ENCODE measurements at places on chromosomes 4 and X.

DNA sequence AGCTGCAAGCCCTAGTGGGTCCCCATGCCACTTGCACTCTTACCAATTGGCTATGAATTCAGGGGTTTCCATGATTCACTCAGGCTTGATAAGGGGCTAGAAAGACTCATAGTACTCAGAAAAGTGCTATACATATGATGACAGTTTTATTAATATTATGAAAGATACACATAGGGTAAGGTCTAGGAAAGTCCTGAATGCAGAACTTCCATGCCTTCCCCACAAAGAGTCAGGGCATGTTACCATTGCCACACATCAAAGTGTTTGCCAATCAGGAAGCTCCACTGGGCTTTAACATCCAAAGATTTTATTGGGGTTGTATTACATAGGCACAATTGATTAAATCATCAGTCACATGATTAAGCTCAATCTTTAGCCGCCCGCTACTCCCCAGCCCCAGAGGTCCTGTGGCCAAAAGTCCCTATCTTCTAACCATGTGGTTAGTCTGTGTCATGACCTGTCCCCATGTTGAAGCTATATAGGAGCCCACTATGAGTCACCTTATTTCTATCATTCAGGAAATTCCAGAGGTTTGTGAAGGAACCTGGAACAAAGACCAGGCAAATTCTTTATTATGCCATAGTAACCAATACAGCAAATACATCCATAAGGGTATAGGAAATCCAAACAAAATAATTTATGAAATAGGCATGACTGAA lies 635.6 kb downstream of the STPG2 start:
- DNase-seq, result no peak

- DNase-seq, result no peak
Measured at GRCh38 chr4:151860561-151861093, 99.8 kb upstream of the GATB start.

- no peak for DNase-seq
Measured at GRCh38 chr4:105022811-105023667, 123.6 kb upstream of the TET2 start.

DNA sequence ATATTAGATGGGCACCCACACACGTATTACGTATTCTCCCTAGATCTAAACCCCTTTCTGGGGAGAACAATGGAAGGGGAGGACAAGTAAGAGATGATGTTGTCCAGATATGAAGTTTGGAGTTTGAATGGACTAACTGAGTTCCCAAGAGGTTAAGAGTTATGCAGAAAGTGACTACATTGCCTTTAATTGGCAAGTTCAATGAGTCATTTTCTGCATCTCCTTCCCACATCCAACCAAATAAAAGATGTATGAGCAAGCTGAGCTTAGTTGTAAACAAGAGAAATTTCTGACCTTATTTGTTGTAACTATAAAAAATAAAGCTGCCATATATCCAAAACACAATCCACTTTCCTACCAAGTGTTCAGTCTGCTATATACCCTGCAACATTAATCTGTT lies 50.5 kb downstream of the TIGD2 start:
- no peak for DNase-seq

- DNase-seq, result peak; percentile 37
Measured at GRCh38 chrX:16594490-16594889, 55.5 kb upstream of the S100G start.

- DNase-seq, result no peak
Measured at GRCh38 chr4:83993774-83994173, 457.9 kb downstream of the GPAT3 start.

DNA sequence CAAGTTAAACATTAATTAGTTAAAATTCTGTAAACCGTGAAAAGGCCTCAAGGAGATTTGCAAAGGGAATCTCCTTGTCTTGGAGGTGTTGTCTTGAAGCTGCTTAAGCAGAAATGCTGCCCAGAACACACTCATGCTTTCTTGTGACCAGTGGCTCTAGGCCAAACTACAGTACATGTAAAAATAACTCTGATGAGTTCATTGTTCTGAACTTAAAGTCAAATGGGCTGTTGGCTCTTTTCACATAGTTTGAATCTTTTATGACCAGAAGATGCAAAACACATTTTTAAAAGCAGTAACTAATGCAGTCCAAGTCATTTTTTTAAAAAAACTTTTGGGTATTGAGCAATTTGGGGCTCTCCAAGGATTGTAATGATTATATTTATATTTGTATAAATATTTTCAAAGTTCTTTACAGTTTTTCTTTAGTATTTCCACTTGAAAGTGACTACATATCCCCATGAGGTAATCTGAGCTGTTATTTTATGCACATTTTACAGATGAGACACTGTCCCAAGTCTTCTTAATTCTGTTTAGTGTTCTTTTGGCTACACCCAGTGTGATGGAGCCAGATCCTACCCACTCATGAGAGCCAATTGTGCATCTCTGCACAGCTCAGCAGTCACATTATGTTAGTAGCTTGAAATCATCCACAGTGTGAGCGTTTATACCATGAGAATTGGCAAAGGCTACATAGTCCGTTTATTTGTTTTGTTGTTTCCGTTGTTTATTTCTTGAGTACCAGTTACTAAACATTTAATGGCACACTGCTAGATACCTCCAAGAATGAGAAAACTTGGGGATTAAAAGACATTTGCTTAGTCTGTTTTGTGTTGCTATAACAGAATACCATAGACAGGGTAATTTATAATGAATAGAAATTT lies 112.8 kb upstream of the ATXN3L start:
- no peak for DNase-seq

- DNase-seq, result no peak
Measured at GRCh38 chrX:152930516-152930915, 32.6 kb downstream of the ZNF185 start.

DNA sequence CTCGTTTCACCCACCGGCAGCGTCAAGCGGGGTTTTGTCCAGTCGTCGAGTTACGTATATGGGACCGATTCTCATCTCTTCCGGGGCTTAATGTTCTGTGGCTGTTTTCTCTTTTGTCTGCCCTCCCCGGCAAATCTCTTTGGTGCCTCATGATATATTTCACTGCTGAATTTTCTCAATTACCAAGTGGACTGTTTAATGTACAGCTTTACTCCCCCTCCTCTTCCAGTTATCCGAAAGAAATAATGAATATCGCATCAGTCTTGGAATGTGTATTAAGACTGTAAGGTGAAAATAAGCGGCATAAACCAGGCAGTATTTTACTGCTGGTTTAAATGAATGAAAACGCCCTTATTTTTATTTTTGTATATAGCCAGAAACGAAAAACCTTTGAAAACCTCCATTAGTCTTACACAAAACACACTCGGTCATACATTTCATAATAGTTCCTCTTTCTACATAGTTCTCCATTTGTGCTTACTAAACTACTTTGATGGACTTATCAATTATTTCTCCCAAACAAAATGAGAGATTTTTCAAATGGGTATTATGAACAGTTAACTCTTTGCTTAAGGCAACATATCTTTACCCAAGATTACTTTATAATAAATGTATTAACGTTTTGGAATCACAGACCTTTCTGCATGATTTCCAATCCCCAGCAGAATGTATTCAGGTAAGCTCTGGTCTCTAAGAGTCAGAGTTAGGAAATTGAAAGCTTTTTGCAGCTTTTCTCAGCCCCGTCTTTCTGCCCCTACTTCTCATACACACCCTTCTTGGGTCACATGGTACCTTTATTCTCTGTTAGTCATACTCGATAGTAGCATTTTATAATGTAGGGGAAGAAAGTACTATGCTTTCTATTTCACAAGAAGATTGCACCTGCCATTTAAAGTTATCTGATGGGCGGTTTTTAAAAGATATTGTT lies 979 bp downstream of the RP2 start:
- DNase-seq, result peak; percentile 15

DNA sequence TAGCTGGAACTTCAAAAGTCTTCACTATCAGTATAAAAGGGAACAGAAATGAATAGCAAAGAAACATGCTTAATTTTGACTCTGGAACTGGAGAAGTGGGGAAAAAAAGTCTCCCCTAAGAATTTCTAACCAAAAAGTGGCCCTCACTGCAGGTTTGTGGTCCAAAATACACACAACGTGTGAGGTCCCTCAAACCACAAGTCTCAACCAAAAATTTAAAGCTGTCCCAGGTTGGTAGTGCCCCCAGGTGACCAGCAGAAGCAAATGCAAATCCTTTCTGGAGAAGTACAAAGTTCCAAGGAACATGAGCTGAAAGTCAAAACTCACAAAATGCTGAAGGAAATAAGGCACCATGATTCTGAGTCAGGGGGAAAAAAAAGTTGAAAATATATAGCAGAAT lies 23.6 kb upstream of the VAMP7 start:
- no peak for DNase-seq

- DNase-seq, result no peak
Measured at GRCh38 chr4:147201016-147201415, 255.4 kb upstream of the TTC29 start.

- DNase-seq, result no peak
Measured at GRCh38 chrX:115960440-115961084, 210.0 kb upstream of the AGTR2 start.

GRCh38 chr4:112765317-112765974 lies 128.5 kb downstream of the LARP7 start:
- peak; percentile 41 for DNase-seq

DNA sequence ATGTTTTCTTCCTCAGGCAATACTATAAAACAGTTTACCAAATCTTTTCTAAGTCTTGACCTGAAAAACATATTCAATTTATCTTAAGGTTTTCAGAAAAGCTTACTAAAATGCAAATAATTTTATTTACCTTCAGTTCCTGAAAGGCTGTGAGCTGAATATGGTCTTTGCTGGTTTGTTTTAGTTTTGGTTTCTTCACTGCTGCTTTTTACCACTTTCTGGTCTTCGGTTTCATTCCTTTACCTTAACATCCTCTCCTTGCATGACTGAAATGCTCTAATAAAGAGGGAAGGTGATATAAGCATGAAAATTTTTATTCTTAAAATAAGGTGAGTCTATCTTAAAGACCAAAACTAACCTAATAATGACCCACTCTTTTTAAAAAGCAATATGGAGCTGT lies 97.1 kb upstream of the NRK start:
- DNase-seq, result no peak

- no peak for DNase-seq
Measured at GRCh38 chr4:85784947-85785346, 310.0 kb downstream of the ARHGAP24 start.

DNA sequence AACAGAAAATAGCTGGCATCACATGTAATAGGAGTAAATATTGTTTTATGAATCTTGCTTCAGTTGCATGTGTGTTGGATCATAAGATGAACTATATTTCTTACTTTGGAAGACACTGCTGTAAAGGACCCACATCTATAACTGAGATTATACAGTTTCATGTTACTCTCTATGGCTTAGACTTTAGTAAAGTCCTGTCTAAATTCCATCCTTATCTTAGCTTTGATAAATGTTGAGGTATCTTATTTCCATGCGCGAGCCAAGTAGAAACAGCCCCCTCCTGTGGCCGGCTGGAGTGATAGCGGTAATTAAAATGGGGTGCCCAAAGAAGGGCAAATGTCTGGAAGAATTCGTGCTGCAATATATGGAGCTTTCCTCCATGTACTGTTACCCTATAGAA lies 43.0 kb downstream of the CCDC158 start:
- DNase-seq, result peak; percentile 11

- DNase-seq, result peak; percentile 29
Measured at GRCh38 chrX:48834383-48834709, 1.1 kb downstream of the PCSK1N start.

DNA sequence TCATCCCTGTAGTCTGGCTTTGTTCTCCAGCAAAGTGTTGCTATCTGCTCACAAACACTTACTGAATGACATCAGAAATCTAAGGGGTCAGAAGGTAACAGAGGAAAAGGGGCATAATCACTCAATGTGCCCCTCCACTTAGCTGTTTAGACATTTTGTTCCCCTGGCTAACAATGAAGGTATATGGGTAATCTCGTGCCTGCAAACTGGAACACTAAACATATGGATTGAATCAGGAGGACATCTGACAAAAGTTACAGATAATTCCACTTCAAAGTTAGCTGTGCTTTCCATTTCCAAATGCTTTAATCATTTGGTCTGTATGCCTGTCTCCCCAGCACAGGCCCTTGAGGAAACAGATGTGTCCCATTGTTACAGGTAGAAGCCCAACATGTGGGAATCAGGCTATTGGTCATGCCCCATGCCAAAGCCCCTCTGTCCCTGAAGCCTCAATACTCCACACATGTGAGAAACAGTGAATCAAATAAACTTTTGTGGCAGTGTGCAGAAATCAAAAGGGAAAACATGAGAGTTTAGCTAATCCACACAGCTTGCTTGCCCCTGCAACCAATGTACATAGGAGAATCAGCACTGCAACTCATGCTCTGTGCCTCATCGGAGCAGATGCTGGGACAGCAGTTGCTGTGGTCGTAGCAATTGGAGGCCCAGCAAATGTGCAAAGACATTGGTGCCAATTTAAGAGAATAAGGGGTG lies 111.7 kb downstream of the RNF150 start:
- peak; percentile 30 for DNase-seq

DNA sequence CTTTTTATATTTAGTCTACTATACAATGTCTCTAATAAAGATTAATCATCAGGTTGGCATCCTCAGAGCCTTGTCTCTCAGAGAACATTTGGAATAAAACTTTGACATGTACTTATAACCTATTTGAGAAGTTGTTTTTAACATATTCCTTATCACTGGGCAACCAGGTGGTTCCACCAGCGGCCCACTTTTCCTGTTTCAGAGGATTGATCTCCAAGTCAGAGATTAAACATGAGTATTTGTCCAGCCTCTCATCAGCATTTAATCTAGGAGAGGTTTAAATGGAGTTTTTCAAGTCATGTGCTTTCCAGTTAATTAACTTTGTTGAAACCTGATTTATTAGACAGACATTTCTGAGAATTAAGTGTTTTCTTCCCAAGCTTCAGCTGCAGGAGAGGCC lies 345.5 kb downstream of the GRXCR1 start:
- no peak for DNase-seq

GRCh38 chr4:106869551-106869950 lies 166.6 kb downstream of the DKK2 start:
- DNase-seq, result no peak

DNA sequence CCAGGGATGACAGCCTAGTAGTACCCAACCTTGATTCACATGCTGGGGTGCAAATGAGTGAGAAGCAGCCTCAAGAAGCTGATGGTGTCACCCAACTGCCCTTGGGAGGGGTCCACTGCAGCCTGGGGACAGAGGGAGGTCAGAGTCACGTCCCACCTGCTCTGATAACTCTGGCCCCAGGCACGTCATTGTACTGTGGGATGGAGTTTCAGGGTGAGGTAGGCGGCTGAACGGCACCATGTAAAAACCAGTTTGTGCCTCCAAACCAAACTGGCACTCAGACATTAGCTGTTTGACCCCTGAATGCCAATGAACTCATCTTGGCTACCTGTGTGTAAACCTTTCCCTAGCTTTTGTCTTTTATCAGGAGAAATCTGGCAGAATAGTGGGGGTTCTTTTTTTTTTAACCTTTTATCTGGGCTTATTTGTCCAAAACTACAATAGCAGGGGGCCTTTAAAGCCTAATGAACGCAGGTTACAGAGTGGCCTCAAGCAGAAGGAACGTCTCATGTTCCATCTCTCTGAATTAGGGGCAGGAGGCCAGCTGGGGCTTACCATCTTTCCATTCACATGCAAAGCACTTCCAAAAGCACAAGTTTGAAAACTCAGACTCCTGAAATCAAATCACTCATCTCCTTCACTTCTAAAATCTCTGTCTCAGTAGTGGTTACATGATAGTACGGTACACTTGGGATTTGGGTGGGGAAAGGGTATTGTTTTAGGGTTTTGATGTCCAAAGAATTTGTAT lies 89.4 kb downstream of the IRF2 start:
- DNase-seq, result no peak

Data from cerebellar cortex (tissue), 1 donor.